ENCODE measurements at places on chromosomes 6 and 20. TPM values are rescaled to one million over a fixed set of nuclear protein-coding genes. Genes with fewer than 3 reads are reported as not detected.

Gene ZNF318
- 37.6 TPM for polyA plus RNA-seq

DNA sequence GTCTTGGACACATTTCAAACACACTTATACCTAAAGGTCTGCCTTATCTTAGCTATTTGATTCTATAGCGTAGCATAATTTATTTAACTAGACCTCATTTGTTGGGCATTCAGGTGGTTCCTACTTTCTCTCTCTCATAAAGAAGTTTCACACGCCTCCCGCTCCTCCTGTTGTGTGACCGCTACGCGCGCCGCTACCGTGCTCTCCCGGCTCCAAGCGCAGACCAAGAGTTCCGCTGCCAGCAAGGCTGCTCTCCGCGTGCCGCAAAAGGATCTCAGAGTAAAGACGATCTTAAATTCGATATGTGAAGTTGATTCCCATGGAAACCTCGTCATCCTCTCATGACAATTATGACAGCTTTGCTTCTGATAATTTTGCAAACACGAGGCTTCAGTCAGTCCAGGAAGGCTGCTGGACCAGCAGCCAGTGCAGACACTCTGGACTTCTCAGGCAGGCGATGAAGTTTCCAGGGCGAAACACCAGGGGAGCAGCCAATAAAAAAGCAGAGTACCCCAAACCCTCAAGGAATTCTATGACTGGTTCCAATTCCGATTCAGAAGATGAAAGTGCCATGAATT lies 20.4 kb downstream of the PRSS16 start:
- H3K4me3 ChIP-seq = no peak overlapping the region
- no peaks in the 10 kb centered on the region for H3K36me3 ChIP-seq
- peaks cover 95% of the 10 kb centered on the region for H3K27me3 ChIP-seq
- DNase-seq = no peak

GRCh38 chr20:59207742-59208357 lies 44.2 kb downstream of the ZNF831 start:
- H3K36me3 ChIP-seq = no peaks in the 10 kb centered on the region
- H3K27ac ChIP-seq = no peak overlapping the region
- peak; percentile 61 for DNase-seq
- no peaks in the 10 kb centered on the region for H3K27me3 ChIP-seq
- H3K4me3 ChIP-seq = no peak overlapping the region
- no peaks in the 10 kb centered on the region for H3K4me1 ChIP-seq

DNA sequence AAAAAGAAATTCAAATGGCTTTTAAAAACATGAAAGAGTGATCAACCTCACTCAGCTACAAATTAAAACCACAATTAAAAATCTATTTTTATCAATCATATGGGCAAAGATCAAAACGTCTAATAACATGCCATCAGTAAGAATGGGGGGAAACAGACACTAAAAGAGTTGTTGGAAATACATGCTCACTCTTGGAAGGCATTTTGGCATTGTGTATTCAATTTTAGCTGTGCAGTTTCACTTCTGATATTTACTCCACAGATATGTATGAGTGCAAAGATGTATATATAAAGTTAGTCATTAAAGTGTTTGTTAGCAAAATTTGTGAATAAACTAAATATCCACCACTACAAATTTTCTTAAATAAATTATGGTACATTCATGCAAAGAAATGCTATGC lies 112.3 kb upstream of the TOP1 start:
- no peaks in the 10 kb centered on the region for H3K27me3 ChIP-seq
- no peak for DNase-seq
- no peak overlapping the region for H3K4me3 ChIP-seq
- no peaks in the 10 kb centered on the region for H3K36me3 ChIP-seq

Gene TRIM40
- 0.14 TPM for polyA plus RNA-seq

DNA sequence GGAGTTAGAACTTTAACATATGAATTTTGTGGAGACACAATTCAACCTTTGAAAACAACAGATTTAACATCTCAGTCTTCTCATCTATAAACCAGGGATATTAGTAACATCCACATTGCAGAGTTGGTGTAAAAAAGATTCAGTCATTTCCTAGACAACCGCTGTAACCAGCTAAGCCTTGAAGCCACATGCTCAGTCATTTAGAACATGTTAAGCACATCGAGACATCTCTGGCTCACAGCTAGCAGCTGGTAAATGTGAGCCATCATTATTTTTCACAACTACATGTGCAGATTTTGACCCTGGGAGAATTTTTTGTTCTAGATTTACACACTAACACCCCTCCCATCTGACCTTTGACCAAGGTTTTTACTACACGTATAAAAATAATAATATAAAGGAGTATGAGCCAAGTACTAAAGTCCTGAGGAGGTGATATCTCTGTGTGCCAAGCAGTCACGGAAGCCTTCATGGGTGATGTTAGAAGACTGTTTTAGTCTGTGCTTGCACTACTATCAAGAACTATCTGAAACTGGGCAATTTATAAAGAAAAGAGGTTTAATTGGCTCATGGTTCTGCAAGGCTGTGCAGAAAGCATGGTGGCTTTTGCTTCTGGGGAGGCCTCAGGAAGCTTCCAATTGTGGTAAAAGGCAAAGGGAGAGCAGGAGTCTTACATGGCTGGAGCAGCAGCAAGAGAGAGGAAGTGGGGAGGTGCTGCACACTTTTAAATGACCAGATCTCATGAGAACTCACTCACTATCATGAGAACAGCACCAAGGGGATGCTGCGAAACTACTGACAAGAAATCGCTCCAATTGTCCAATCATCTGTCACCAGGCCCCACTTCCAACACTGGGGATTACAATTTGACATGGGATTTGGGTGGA lies 48.7 kb upstream of the IL20RA start:
- H3K27ac ChIP-seq = no peak overlapping the region
- H3K27me3 ChIP-seq = no peaks in the 10 kb centered on the region
- no peak for DNase-seq
- no peaks in the 10 kb centered on the region for H3K36me3 ChIP-seq
- H3K4me1 ChIP-seq = no peaks in the 10 kb centered on the region
- no peak overlapping the region for H3K4me3 ChIP-seq

Gene TUBB2B
- 8.4 TPM for polyA plus RNA-seq

Gene PHACTR2
- polyA plus RNA-seq = 45.2 TPM

- H3K27me3 ChIP-seq = no peaks in the 10 kb centered on the region
- H3K27ac ChIP-seq = no peak overlapping the region
- H3K4me1 ChIP-seq = no peaks in the 10 kb centered on the region
- no peak overlapping the region for H3K4me3 ChIP-seq
- no peaks in the 10 kb centered on the region for H3K36me3 ChIP-seq
Measured at GRCh38 chr20:44217342-44218092, 6.9 kb upstream of the OSER1 start.

DNA sequence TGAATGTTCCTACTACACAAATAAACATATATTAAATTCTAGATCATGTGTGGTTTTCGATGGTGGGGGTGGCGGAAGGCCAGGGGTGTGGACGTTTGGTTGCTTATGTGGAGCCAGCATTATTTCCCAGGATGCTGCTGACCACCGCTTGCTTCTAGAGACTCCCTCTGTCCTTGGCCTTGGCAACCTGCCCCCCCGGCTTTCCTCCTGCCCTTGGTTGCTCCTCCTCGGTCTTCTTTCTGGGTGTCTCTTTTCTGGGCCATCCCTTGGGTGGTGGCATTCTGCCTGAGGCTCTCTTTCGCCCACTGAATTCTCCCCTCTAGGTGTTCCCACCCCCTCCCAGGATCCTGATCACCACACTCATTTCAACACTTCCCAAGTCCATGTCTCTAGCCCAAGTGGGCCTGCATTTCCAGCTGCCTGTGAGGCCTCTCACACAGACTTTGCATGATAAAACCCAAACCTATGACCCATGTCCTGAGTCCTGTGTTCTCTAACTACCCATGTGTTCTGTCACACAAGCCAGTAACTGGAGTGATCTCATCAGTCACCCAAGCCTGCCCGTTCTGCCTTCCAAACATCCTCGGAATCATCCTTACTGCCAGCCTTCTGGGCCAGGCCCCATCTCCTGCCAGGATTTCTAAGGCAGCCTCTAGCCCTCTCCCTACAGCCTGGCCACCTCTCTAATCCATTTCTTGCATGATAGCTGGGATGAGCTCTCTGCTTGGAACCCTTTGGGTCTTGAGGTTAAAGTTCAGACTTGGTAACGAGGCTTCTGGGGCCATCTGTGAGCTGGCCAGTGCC lies 71.2 kb downstream of the CDS2 start:
- H3K27me3 ChIP-seq = no peaks in the 10 kb centered on the region
- no peak overlapping the region for H3K27ac ChIP-seq
- no peak overlapping the region for H3K4me3 ChIP-seq
- H3K4me1 ChIP-seq = no peaks in the 10 kb centered on the region

DNA sequence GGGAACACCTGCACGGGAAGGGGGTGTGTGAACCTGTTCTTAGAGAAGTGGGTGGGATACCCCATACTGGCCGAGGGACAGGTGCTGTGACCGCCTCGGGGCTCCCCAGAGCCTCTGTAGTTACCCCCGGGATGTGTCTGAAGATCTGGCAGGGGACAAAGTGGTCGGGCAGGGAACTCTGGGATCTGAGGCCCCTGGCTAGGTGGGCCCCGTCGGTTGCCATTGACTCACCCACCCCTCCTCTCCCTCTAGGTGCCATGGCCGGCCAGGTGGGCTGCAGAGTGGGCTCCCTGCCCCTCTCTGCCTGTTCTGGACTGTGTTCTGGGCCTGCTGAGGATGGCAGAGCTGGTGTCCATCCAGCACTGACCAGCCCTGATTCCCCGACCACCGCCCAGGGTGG lies 4.3 kb downstream of the BIRC7 start:
- H3K36me3 ChIP-seq = no peaks in the 10 kb centered on the region
- H3K27ac ChIP-seq = no peak overlapping the region
- DNase-seq = no peak
- H3K4me1 ChIP-seq = no peaks in the 10 kb centered on the region

GRCh38 chr20:61812845-61813485 lies 252.7 kb downstream of the TAF4 start:
- no peak overlapping the region for H3K4me3 ChIP-seq
- no peaks in the 10 kb centered on the region for H3K36me3 ChIP-seq
- H3K4me1 ChIP-seq = no peaks in the 10 kb centered on the region

GRCh38 chr6:170043881-170044790 lies 246.7 kb downstream of the DLL1 start:
- no peaks in the 10 kb centered on the region for H3K36me3 ChIP-seq
- H3K4me3 ChIP-seq = no peak overlapping the region
- no peak overlapping the region for H3K27ac ChIP-seq
- peaks cover 1% of the 10 kb centered on the region for H3K4me1 ChIP-seq
- H3K27me3 ChIP-seq = peaks cover 10% of the 10 kb centered on the region

- H3K4me3 ChIP-seq = no peak overlapping the region
- no peaks in the 10 kb centered on the region for H3K27me3 ChIP-seq
- no peak for DNase-seq
- no peak overlapping the region for H3K27ac ChIP-seq
- peaks cover 7% of the 10 kb centered on the region for H3K4me1 ChIP-seq
- no peaks in the 10 kb centered on the region for H3K36me3 ChIP-seq
Measured at GRCh38 chr6:158172001-158172400, 3.9 kb downstream of the GTF2H5 start.

Gene TRIM31
- not detected for polyA plus RNA-seq

DNA sequence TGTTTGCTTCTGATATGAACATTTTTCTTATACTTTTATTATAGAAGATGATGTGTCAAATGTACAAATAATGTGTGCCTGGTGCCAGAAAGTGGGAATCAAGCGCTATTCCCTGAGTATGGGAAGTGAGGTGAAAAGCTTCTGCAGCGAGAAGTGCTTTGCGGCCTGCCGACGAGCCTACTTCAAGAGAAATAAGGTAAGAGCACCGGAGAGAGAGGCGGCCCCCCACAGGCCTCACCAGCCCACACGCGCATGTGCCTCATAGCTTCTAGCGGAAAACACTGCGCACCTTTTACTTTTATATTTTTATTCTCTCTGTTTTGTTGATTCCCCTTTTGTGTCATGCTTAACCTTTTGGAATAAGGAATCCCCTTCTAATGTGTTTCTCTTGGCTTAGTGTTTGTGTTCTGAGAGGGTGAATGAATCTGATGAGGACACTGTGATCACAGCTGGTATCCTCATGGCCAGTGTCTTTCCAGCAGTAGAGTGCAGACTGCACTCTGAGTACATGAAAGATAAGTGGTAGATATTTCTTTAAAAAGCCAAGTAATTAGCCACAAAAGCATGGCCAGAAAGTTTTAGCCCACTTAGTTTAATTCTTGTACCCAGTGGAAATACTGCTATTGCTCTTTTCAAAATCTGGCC lies 43.6 kb downstream of the SOBP start:
- H3K36me3 ChIP-seq = no peaks in the 10 kb centered on the region
- H3K27me3 ChIP-seq = no peaks in the 10 kb centered on the region
- no peaks in the 10 kb centered on the region for H3K4me1 ChIP-seq
- no peak for DNase-seq
- no peak overlapping the region for H3K27ac ChIP-seq
- H3K4me3 ChIP-seq = no peak overlapping the region

- H3K36me3 ChIP-seq = no peaks in the 10 kb centered on the region
- no peak overlapping the region for H3K27ac ChIP-seq
- no peaks in the 10 kb centered on the region for H3K4me1 ChIP-seq
- no peak overlapping the region for H3K4me3 ChIP-seq
Measured at GRCh38 chr6:3965071-3965718, 113.7 kb downstream of the FAM217A start.

DNA sequence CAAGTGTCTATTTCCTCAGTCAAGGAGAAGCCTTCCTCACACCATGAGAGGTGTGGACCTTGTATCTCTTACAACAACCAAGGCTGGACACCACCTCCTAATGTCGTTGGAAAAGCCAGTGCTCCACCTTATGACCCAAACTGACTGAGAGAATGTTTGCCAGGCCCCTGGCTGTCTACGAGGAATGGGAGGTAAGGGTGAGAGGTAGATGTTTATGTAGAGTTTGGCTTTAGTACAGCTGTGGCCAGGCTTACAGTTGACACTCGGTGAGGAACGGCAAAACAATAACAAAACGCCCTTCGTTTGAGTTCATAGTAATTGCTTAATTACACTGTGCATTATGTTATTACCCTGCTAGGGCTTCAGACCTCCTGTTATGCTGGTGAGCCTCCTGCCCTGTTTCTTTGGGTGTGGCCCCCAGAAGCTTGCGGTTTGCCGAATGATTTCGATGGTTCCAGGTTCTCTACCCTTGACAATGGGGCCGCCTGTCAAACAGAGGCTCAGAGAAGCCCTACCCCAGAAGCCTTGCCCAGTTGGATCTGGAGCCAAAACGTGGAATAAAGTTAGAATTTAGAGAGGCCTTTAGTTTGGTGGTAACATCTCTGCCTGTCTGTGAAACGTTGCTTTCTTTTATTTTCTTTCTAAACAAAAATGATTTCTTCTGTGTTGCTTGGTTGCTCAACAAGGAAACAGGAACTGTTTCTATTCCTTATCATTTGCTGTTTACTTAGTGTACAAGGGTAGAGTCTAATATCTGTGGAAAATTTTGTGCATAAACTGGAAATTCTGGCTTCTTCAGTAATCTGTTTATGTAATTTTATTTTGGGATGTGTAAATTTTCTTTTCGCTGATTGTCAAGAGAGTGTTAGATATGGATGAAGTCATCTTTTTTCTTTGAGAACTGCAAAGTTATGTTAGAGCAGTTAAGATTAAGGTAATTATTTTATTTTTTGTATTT lies 60.4 kb upstream of the FOXQ1 start:
- H3K4me1 ChIP-seq = no peaks in the 10 kb centered on the region
- no peak overlapping the region for H3K4me3 ChIP-seq
- peak; percentile 26 for DNase-seq
- peaks cover 7% of the 10 kb centered on the region for H3K27me3 ChIP-seq
- H3K27ac ChIP-seq = no peak overlapping the region

GRCh38 chr6:13146442-13146841 lies 181.9 kb downstream of the TBC1D7 start:
- no peaks in the 10 kb centered on the region for H3K36me3 ChIP-seq
- no peak overlapping the region for H3K27ac ChIP-seq
- H3K27me3 ChIP-seq = no peaks in the 10 kb centered on the region
- no peaks in the 10 kb centered on the region for H3K4me1 ChIP-seq
- DNase-seq = no peak

Gene GRIK2
- 0.71 TPM for polyA plus RNA-seq

Gene HTR1E
- polyA plus RNA-seq = 0.43 TPM

Gene PLCB1
- polyA plus RNA-seq = 19.3 TPM
